ENCODE measurements at places on chromosomes 1 and 21.

- no peak for DNase-seq
Observed at GRCh38 chr21:22352088-22352487, 1353.9 kb downstream of the NCAM2 start.

GRCh38 chr1:36008546-36009197, 75.2 kb upstream of the TEKT2 start:
- no peak for DNase-seq

DNA sequence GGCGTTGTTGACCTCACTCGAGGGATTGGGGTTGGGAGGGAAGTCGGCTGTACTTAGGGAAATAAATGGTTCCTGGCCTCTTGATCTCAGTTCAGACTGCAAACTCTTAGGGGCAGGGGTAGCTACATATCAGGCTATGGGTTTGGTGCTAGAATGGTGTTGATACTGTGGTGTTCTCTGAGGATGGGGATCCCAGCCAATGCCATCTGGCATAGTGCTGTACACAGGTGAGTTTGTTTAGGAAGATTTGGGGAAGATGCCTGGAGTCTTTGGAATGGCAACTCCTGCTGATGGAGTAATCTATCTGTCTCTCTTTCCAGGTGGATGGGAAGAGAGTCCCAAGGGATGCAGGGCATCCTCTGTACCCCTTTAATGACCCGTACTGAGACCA, 14.3 kb upstream of the NASP start:
- no peak for DNase-seq

DNA sequence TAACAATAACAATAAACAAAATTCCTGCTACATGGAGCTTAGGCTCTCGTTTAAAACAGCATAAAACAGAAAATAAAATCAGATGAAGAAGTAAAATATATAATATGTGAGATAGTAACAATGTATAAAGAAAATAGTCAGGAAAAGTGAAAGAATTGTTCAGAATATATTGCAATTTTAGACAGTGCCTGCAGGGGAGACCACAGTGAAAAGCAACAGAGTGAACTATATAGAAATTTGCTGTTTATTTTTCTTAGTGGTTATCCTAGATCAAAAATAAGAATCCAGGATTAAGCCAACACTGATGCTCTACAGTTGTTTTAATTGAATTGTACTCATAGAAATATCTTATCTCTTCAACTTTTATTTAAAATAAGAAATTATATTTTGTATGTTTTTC, 1639.0 kb upstream of the B3GALT2 start:
- no peak for DNase-seq

DNA sequence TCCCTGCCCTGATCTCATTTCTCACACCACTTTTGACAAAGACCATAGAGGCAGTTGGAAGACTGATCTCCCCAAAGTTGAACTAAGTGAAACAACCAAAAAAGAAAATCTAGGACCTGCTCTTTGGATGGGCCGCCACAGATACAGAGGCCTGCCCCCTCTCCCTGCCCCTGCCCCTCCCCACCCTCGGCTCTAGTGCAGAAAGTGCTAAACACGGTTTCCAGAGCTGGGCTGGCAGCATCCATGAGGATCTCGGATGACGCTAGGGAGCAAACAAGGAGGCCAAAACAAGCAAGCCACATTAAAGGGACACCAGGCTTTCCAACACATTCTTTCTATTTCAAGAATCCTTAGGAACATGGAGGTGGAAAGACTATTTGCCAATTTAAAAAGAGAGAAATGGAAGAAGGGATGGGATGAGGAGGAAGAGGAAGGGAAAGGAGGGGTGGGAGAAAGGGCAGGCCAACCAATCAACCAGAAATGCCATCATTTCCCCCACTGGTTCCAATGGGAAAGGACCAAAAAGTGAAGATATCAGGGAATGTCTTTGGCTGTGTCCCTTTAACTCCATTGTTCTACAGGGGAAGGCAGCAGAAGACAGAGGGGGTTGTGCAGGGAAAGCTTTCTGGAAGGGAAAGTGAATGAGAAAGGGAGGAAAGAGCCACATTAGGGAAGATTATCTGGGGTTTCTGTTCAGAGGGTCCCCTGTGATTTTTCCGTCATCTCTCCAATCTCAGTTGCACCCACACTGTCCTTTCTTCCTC, 38.3 kb upstream of the GOLT1A start:
- DNase-seq: no peak

DNA sequence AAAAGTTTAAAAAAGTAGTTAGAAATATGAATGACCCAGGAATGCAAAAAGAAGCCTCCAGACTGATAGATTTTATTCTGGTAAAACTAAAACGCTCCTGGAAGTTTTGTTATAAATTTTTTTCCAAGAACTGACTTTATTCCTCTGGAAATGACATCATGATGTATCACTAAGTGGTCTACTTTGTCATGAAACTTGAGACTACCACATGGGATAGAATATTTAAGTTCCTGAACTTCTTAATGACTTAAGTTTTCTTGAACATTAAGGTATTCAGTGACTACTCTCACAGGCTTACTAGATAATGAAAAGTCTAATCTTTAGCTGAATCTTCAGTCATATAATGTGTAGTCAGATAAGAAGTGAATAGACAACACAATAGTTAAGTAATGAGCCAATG, 842.2 kb downstream of the USP25 start:
- no peak for DNase-seq

DNA sequence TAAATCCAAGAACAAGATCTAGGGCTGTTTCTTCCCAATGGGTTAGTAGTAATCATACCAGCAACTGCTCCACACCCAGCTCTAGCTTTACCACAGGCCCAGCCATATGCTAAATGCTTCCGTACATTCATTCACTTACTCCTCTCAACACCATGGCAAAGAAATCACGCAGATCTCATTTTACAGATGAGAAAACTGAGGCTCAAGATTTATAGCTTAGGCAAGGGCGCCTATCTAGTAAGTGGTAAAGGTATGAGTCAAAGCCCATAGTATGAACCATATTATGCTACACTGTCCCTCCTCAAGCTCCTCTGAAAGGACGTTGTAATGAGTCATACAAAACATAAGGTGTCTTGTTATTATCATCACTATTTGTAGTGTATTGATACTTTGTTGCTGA, 82.2 kb downstream of the NIBAN1 start:
- no peak for DNase-seq

DNA sequence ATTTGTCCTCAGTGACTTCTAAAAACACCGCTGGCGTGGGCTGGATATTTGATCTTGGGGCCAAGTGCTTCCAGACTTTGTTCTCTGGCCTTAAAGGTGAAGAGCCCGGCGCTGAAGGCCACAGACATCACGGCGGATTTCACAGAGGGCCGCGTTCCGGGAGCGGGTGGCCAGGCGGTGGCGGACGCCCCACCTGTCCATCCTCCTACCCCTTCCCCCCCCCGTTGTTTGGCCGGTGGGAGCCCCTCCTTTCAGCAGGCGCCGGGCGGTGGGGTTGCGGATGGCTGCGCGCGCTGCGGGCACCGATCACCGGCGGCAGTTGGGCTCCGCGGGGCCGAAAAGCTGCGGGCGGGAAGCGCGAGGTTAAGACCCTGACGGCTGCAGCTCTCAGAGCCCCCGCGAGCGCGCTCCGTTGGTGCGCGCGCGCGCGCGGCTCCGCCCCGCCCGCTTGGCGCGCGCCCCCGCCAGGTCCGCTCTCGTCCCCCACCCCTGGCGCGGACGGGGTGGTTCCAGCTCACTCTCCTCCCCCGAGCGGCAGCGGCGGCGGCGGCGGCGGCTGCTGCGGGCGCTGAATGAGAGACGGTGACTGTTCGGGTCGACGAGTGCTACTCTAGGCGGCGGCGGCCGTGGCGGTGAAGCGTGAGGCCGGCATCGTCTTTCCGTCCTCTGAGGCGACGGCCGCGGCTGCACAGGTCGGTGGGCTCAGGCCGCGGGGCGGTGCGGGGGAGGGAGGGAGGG, at the start of gene RALGPS2:
Gene RALGPS2, plus strand, starts transcription at position 517 of the 738 bp plus-strand sequence. CDS start 51,521 bp downstream, outside the sequence.
- DNase-seq: peak; percentile 26

DNA sequence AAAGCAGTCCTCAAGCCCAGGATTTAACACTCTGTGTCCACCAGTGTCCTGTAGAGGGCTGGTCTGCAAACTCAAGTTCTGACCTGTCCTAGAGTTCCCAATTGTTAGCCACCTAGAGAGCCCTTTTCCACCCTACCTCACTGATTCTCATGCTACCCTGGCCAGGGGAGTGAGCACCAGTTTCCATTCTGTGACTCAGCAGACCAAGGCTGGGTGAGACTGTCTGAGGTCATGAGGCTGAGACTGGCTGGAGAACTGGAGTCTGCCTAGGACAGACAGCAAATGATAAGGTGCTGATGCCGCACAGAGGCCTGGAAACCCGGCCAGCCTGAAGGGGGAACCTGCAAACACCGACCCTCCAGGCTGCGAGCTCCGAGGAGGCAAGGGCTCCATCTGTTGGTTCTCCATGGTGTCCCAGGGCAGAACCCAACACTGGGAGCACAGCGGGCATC, 13.7 kb downstream of the GLIS1 start:
- no peak for DNase-seq

- no peak for DNase-seq
Observed at GRCh38 chr1:213693864-213694263, 293.9 kb upstream of the PROX1 start.

- DNase-seq: no peak
Observed at GRCh38 chr1:41704196-41704595, 214.5 kb downstream of the HIVEP3 start.

GRCh38 chr1:156451505-156452160, 48.9 kb downstream of the MEF2D start:
- DNase-seq: no peak

DNA sequence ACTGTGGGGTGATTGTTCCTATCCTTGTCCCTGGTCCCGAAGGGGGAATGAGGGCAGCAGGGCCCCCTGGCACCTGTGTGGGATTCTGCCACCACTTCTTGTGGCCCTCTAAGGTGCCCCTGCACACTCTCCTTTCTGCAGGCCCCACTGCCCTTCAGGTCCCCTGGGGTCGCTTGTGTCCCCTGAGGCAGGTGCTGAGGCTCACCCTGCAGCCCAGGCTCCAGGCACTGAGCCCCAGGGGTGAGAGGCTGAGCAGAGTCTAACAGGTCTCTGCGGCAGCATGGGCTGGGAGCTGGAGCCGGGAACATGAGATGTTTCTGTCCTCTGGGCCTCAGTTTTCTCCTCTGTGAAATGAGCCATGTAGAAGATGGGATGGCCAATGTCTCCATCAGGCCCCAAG, 211.0 kb upstream of the VAMP3 start:
- no peak for DNase-seq

DNA sequence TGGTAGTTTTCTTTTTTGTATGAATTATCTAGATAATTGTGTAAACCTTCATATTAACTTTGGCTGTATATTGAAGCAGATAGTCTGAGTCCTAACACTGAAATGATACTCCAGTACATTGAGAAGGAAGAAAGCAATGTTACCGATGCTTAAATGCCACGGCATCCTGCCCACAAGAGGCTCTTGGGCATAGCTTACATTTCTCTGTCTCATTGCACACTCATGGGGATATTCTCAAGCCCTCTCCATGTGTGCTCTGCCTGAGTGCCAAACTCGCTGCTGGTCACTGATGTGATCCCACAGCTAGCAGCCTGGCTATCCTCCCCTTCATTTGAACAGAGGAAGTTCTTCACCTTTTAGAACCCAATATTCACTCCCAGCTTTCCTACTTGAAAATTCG, 179.4 kb downstream of the TGFB2 start:
- DNase-seq: no peak

DNA sequence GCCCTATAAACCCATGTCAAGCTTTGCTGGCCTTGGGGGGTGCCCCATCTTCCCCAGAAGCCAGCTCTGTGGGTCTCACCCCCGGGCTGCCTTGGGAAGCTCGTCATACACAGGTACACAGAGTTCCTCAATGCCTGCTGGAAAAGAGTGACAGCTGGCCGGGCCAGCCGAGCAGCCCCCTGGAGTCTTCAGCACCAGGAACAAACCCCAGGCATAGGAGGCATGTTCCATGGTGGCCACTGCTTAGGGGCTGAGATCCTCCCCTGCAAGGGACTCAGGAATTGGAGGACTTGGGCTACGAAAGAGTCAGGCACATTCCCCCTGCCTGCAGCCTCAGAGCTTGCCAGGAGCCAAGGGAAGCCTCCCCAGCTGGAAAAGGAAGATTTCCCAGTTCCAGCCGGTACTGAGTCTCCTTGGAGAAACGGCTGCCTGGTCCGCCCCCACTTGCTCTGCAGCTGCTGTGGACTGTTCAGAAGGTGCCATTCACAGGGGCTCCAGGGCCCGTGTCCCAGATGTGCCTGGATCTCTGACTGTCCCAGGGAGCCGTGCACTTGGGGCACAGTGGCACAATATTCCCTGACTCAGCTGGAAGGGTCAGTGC, 89.5 kb downstream of the STUM start:
- no peak for DNase-seq

- DNase-seq: no peak
Observed at GRCh38 chr1:241424480-241424971, 67.5 kb upstream of the RGS7 start.

DNA sequence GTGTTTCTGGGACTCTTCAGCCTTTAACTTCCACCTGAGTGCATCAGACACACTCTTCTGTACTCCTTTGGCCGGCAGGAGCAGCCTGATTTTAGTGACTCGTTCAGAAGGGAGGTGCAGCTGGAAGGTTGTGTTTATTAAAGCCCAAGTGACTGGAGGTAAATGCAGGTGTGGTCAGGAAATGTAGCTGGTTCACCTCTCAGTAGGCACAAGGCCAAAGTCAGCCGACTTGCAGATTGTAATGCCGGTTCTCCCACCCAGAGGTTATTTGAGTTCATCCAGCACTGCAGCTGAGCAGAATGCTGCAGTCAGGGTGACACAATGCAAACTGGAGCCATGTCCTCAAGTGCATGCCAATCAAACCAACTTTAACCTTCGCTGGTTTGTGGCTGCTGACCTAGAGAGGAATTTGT, 91.5 kb downstream of the SPATA46 start:
- DNase-seq: no peak

- DNase-seq: no peak
Observed at GRCh38 chr1:183744132-183744913, 60.6 kb upstream of the RGL1 start.

- no peak for DNase-seq
Observed at GRCh38 chr1:36842448-36842847, 191.9 kb downstream of the GRIK3 start.

DNA sequence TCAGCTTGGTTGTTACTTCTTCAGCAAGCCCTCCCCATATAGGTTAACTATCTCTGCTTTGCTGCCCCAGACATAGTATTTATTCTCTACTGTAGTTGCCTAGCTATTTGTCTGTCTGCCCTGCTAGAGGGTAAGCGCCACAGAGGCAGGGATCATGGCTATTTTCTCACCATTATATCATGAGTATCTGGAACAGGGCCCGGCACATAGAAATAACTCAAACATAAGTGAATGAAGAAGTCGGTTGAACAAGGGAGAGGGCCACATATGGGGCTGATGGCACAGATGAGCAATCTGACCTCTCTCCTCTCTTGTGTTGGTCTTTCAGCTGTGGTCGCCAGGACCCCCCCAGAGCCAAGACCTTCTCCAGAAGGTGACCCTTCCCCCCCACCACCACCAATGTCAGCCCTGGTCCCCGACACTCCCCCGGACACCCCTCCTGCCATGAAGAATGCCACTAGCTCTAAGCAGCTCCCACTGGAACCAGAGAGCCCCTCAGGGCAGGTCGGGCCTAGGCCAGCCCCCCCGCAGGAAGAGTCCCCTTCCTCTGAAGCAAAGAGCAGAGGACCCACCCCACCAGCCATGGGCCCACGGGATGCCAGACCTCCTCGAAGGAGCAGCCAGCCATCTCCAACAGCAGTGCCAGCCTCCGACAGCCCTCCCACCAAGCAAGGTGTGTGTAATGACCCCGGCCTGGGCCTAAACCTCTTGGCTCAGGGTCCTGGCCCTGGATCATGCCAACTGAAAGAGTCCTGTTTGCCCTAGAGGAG, 14.9 kb downstream of the MAP7D1 start:
- no peak for DNase-seq

All from stimulated activated CD8-positive, alpha-beta memory T cell treated with anti-CD3 and anti-CD28 coated beads, Interleukin-7, amount 100 ng/mL, for 48 hours (primary cell).